ENCODE measurements at places on chromosomes 5 and 9. TPM values are rescaled to one million over a fixed set of nuclear protein-coding genes. Genes with fewer than 3 reads are reported as not detected.
A peak's percentile ranks its signal among the peaks of the same experiment; 100 is the strongest.

DNA sequence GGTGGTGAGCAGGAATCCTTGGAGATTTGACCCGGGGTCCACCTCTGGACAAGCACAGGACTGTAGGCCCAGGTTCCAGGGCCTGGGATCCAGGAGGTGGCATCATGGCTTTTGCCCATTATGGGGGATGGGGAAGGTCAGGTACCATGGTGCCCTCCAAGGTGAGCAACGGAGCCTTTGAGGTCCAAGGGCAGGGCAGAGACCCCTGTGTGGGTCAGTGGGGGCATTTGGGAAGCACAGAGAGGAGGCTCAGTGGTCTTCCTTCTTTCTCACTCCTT is 117.7 kb downstream of the RXRA start:
- no peaks in the 10 kb centered on the region for H3K27me3 ChIP-seq
- no peak overlapping the region for H3K4me3 ChIP-seq
- H3K36me3 ChIP-seq: no peaks in the 10 kb centered on the region
- DNase-seq: no peak

DNA sequence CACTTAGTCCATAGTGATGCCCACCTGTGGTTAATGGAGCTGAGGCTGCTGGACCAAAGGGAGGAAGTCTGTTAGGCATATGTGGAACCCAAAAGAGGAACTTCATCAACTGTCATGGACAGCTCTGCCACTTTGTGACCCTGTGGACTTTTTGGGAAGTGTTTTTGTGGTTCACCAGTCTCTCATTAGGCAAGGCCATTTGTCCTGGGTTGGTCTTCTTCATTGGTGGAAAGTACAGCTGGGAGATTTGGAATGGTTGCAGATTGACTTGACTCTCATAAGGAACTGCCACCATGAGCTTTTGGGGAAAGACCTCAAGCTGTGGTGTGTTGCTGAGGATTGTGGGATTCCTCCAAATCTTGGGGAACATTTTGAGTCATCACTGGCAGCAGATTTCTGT is 31.9 kb upstream of the IL12B start:
- no peak for DNase-seq
- no peaks in the 10 kb centered on the region for H3K4me1 ChIP-seq
- H3K36me3 ChIP-seq: no peaks in the 10 kb centered on the region
- H3K27ac ChIP-seq: no peak overlapping the region
- peaks cover 3% of the 10 kb centered on the region for H3K27me3 ChIP-seq
- no peak overlapping the region for H3K4me3 ChIP-seq

- H3K4me3 ChIP-seq: no peak overlapping the region
- H3K27ac ChIP-seq: no peak overlapping the region
- no peak for DNase-seq
- H3K36me3 ChIP-seq: no peaks in the 10 kb centered on the region
- no peaks in the 10 kb centered on the region for H3K27me3 ChIP-seq
- H3K4me1 ChIP-seq: no peaks in the 10 kb centered on the region
Observed at GRCh38 chr5:40446910-40447309, 232.8 kb upstream of the PTGER4 start.

- DNase-seq: no peak
- peaks cover 6% of the 10 kb centered on the region for H3K27me3 ChIP-seq
- no peaks in the 10 kb centered on the region for H3K4me1 ChIP-seq
- H3K27ac ChIP-seq: no peak overlapping the region
- H3K4me3 ChIP-seq: no peak overlapping the region
- no peaks in the 10 kb centered on the region for H3K36me3 ChIP-seq
Observed at GRCh38 chr5:31059889-31060288, 133.6 kb upstream of the CDH6 start.

- H3K4me1 ChIP-seq: peaks cover 5% of the 10 kb centered on the region
- no peaks in the 10 kb centered on the region for H3K27me3 ChIP-seq
- no peak overlapping the region for H3K27ac ChIP-seq
- no peaks in the 10 kb centered on the region for H3K36me3 ChIP-seq
- DNase-seq: no peak
- H3K4me3 ChIP-seq: no peak overlapping the region
Observed at GRCh38 chr9:35156781-35157180, 5.0 kb upstream of the UNC13B start.

GRCh38 chr9:113957821-113958341 is 81.8 kb downstream of the ZNF618 start:
- peak overlapping the region; percentile 41 for H3K4me3 ChIP-seq
- H3K27ac ChIP-seq: peak overlapping the region; percentile 40
- H3K36me3 ChIP-seq: peaks cover 20% of the 10 kb centered on the region
- no peaks in the 10 kb centered on the region for H3K27me3 ChIP-seq

DNA sequence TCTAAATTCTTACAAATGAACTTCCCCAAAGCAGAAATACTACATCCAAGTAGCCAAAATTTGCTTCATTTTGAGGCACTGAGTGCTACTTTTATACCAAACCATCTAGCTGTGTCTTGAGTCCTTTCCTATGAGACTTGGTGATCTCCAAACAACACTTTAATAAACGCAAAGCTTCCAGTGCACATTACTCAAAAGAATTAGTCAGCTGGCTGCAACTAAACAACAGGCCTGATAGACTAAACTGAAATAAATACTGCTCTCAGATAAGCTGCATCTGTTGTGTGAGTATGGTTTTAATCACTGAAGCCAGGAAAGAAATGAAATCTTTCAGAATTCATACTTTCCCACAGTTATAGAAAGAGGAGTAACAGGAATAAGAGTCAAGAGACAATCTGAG is 80.3 kb downstream of the VCAN start:
- H3K4me1 ChIP-seq: peaks cover 5% of the 10 kb centered on the region
- no peaks in the 10 kb centered on the region for H3K27me3 ChIP-seq
- H3K27ac ChIP-seq: no peak overlapping the region

- H3K27ac ChIP-seq: no peak overlapping the region
- no peaks in the 10 kb centered on the region for H3K4me1 ChIP-seq
- H3K27me3 ChIP-seq: no peaks in the 10 kb centered on the region
- no peaks in the 10 kb centered on the region for H3K36me3 ChIP-seq
Observed at GRCh38 chr9:22343218-22343611, 103.4 kb upstream of the DMRTA1 start.

GRCh38 chr9:88777498-88778312 is 213.6 kb upstream of the S1PR3 start:
- H3K27me3 ChIP-seq: peaks cover 3% of the 10 kb centered on the region
- H3K4me3 ChIP-seq: peak overlapping the region; percentile 28
- H3K27ac ChIP-seq: peak overlapping the region; percentile 7
- no peak for DNase-seq

DNA sequence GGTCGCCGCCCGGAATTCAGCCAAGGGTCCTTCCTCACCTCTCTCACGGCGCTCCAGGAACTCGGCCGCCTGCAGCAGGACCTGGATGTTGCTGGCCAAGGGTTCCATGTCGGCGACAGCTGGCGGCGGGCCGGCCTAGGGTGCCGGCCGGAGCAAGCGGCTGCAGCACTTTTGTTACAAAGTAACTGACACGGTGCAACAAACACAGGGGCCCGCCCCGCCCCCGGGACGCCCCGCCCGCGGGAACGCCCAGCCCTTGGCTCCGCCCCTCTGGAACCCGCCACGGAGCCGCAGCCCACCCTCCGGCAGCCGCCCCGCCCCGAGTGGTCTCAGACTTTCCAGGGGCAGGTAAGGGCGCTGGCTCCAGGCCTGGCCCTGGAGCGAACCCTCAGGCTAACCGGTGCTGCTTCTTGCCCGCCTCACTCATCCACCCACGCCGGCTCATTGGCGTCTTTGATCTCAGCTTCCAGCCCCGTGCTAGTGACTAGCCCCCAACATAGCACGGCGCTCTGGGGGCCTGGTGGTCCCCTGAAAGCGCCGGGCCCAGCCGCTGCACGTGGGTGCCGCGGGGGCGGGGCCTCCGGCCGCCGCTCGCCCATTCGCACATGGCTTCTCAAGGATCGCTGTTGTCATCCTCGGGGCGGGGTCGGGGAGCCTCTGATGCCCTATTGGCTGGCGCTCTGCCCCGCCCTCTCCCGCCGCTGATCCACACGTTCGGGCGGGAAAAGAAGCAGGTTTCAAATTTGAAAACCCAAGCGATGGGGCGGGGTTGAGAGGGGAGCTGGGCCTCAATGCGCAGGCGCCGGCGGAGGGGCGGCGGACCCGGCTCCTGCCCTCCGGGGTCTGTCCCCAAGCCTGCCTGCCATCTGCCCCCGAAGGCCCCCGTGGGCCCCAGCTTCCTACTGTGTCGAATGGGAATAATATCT is at the start of gene MXD3:
MXD3 (minus strand) TSS at position 176 of the 926 bp plus-strand sequence; CDS start at position 108, 68 bp downstream.
- peak; percentile 96 for DNase-seq
- H3K4me3 ChIP-seq: peak within 1 kb of the TSS; percentile 90

GRCh38 chr5:172351240-172351778 is 67.7 kb upstream of the UBTD2 start:
- H3K4me3 ChIP-seq: no peak overlapping the region
- H3K27me3 ChIP-seq: no peaks in the 10 kb centered on the region
- peaks cover 33% of the 10 kb centered on the region for H3K36me3 ChIP-seq
- peaks cover 10% of the 10 kb centered on the region for H3K4me1 ChIP-seq
- no peak for DNase-seq
- no peak overlapping the region for H3K27ac ChIP-seq

- H3K4me3 ChIP-seq: no peak overlapping the region
- DNase-seq: no peak
- no peaks in the 10 kb centered on the region for H3K36me3 ChIP-seq
- no peak overlapping the region for H3K27ac ChIP-seq
- H3K27me3 ChIP-seq: peaks cover 24% of the 10 kb centered on the region
Observed at GRCh38 chr5:66356011-66356565, 212.0 kb downstream of the SREK1 start.

Gene NUTM2G
- not detected for total RNA-seq

Gene MEIKIN
- total RNA-seq: not detected

GRCh38 chr5:158492136-158492535 is 607.6 kb downstream of the EBF1 start:
- no peak for DNase-seq
- peaks cover 28% of the 10 kb centered on the region for H3K4me1 ChIP-seq
- no peaks in the 10 kb centered on the region for H3K27me3 ChIP-seq
- no peaks in the 10 kb centered on the region for H3K36me3 ChIP-seq
- H3K4me3 ChIP-seq: no peak overlapping the region

DNA sequence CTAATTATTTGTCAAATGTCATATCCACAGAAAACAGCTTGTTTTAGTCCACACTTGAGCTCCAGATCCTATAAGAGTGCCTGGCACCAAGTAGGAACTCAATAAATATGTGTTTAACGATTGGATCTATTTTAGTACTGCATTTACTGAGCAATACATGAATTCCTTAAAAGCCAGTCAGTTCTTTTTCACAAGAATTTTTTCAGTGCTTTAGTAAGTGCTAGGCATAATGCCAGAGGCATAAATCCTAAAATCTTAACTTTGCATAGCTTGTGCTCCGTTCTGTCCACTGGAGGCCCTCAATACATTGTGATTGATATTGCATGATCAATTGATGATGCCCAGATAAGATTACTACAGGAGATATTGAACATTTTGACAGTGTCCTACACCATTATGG is 67.3 kb upstream of the PCSK5 start:
- no peak overlapping the region for H3K4me3 ChIP-seq

Gene DAB2
- 91.6 TPM for total RNA-seq

GRCh38 chr5:39494107-39494510 is 69.3 kb upstream of the DAB2 start:
- H3K36me3 ChIP-seq: no peaks in the 10 kb centered on the region
- peak overlapping the region; percentile 7 for H3K27ac ChIP-seq
- H3K4me3 ChIP-seq: no peak overlapping the region
- DNase-seq: no peak

DNA sequence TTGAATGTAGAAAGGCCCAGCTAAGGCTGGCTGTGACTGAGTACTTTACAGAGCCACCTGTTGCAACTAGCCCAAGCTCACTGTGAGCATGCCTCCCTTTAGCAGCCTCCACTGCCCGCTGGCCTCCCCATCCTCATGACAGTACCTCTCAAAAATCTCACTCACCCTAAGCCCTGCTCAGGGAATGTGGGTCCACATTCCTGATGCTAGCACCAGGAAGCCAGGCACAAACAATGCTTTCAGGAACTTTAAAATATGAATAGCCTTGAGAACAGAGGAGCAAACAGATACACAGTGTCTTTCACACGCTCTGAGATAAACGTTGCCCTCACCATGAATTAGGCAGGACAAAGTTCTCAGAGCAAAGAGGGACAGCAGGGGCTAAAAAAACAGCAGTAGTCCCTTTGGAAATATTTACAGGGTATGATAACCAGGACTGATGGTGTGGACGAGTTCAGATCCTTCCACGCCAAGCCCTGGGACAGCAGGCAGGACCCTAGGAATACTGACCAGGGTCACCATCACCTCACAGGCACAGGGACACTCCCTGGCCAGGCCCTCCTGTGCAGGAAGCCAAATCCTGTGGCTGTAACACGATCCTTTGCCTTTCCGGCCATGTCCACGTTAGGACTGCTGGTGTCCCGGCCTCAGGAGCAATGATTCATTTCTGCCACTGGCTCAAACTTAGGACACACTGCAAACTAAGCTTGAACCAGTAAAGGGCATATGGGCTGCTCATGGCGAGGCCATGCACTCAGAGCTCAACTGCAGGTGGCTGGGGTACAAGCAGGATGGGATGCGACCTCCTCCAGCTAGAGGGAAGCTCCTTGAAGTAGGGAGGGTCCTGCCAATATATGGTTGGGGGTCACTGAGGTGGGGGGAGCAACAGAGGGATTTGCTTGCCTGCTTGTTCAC is 9.6 kb downstream of the ACSL6 start:
- H3K36me3 ChIP-seq: no peaks in the 10 kb centered on the region
- H3K4me1 ChIP-seq: peaks cover 14% of the 10 kb centered on the region
- no peak overlapping the region for H3K4me3 ChIP-seq
- no peak for DNase-seq

DNA sequence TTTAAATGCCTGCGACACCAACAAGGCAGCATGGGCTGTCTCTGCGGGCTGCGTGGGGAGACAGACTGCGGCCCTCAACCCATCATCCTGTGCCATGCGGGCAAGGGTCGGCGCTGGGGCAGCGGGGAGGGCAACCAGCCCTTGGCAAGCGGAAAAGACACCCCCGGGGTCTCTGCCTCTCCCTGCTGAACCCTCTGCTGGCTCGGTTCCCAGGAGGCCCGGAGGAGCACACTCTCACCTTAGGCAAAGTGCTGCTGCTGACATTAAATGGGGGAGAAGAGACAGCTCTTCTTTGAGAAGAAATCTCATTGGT is 129.6 kb upstream of the PPP1R26 start:
- H3K4me1 ChIP-seq: no peaks in the 10 kb centered on the region
- H3K27ac ChIP-seq: no peak overlapping the region
- DNase-seq: no peak
- H3K27me3 ChIP-seq: peaks cover 31% of the 10 kb centered on the region
- no peak overlapping the region for H3K4me3 ChIP-seq
- no peaks in the 10 kb centered on the region for H3K36me3 ChIP-seq

Gene ADRB2
- total RNA-seq: 0.81 TPM

Gene TUT7
- 49.9 TPM for total RNA-seq

Data from type B pancreatic cell (in vitro differentiated cells).